ENCODE measurements at places on chromosomes 3 and 15. TPM values are rescaled to one million over a fixed set of nuclear protein-coding genes. Genes with fewer than 3 reads are reported as not detected.

ITPKA gene
- not detected for total RNA-seq

DNA sequence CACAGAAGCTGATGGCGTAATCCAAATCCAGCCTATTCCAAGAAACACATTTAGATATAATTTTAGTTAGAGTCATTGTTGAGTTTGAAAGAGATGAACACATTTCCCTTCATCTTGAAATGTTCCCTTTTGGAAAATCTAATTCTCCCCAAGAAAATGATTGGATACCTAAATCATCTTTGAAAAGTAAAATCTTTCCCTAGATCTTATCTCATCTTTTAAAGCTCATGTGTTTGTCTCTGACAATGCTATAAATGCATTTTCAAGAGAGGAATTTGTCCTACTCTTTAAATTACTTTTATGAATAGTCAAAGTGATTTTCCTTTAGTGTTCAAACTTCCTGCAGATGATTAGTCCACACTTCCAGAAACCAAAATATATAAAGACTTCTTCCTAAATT, 82.6 kb upstream of the CNTN6 start:
- no peaks in the 10 kb centered on the region for H3K27me3 ChIP-seq
- H3K36me3 ChIP-seq: no peaks in the 10 kb centered on the region
- DNase-seq: no peak
- no peaks in the 10 kb centered on the region for H3K4me1 ChIP-seq
- H3K4me3 ChIP-seq: no peak overlapping the region

GRCh38 chr3:108296239-108296638, at the start of gene HHLA2:
TSS of gene HHLA2 (plus strand) at chr3:108296548. CDS start at chr3:108351814, 55,266 bp downstream.
- no peak within 1 kb of the TSS for H3K27ac ChIP-seq
- no peak within 1 kb of the TSS for H3K4me3 ChIP-seq
- H3K36me3 ChIP-seq: no peaks in the 10 kb centered on the region
- H3K27me3 ChIP-seq: no peaks in the 10 kb centered on the region
- no peaks in the 10 kb centered on the region for H3K4me1 ChIP-seq
- DNase-seq: no peak

KLHL25 gene
- 8.4 TPM for total RNA-seq

DNA sequence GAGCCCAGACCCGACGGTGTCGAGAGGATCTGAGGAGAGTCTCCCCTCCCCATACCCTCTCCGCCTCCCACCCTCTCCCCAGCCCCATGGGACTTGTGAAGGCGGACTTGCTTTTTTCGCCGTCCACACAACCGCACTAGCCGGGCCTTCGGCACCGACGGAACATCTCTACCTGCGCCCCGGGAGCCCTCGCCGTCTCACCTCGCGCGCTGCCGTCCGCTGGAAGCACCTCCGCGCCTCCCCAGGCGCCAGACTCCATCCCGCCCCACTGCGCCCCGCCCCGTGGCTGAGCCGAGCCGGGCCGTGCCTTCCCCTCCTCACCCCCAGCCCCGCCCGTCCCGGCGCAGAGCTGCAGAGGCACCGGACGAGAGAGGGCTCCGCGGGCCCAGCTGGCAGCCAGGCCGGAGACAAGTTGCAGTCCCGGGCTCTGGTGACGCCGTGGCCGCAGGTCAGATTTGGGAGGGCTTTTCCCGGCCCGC, at the start of the genes DUOX1 and DUOXA1:
Gene DUOX1, plus strand, starts transcription at position 344 of the 479 bp plus-strand sequence. CDS start 1,973 bp downstream, outside the sequence.
Gene DUOXA1, minus strand, starts transcription at position 229 of the 479 bp plus-strand sequence. CDS start 6,865 bp downstream, outside the sequence.
- H3K27ac ChIP-seq: peak within 1 kb of the TSS; percentile 51
- no peaks in the 10 kb centered on the region for H3K27me3 ChIP-seq
- no peaks in the 10 kb centered on the region for H3K36me3 ChIP-seq
- H3K4me1 ChIP-seq: peaks cover 14% of the 10 kb centered on the region
- peak within 1 kb of the TSS; percentile 19 for H3K4me3 ChIP-seq

- no peaks in the 10 kb centered on the region for H3K36me3 ChIP-seq
- H3K4me1 ChIP-seq: no peaks in the 10 kb centered on the region
- no peak overlapping the region for H3K27ac ChIP-seq
- no peak for DNase-seq
- H3K4me3 ChIP-seq: no peak overlapping the region
- H3K27me3 ChIP-seq: no peaks in the 10 kb centered on the region
Observed at GRCh38 chr15:89349206-89349558, 14.6 kb upstream of the POLG start.

- no peaks in the 10 kb centered on the region for H3K27me3 ChIP-seq
- no peaks in the 10 kb centered on the region for H3K36me3 ChIP-seq
- DNase-seq: no peak
- H3K4me3 ChIP-seq: no peak overlapping the region
- H3K4me1 ChIP-seq: no peaks in the 10 kb centered on the region
- H3K27ac ChIP-seq: no peak overlapping the region
Observed at GRCh38 chr15:36970522-36970921, 129.8 kb downstream of the MEIS2 start.

POTEB gene
- not detected for total RNA-seq

Measured in tibial nerve (tissue), 4 donors.